Heart left ventricle (tissue), 16 donors: ENCODE measurements at places on chromosomes 2 and 18.

DNA sequence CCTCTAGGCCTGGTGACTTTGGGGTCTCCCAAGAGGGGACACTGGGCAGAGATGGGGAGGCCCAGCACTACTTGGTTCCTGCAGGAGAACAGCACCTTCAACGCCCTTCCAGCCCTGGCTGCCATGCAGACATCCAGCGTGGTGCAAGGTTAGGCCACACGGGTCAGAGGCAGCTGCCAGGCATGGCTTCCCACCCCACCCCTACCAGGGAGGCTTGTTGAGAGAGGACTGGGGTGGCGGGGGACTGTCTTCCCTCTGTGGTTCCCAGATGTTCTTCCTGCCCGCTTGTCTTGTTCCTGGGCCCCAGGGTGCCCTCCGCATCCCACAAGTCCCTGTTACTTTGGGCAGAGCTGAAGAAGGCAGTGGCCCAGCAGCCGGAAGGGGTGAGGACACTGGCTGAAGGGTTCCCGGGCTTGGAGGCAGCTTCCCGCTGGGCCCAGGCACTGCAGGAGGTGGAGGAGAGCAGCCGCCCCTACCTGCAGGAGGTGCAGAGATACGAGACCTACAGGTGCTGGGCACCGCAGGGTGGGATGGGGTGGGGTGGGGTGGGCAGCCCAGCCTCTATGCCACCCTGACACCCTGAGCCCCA lies 4.5 kb downstream of the PROM2 start:
- DNase-seq: no peak

DNA sequence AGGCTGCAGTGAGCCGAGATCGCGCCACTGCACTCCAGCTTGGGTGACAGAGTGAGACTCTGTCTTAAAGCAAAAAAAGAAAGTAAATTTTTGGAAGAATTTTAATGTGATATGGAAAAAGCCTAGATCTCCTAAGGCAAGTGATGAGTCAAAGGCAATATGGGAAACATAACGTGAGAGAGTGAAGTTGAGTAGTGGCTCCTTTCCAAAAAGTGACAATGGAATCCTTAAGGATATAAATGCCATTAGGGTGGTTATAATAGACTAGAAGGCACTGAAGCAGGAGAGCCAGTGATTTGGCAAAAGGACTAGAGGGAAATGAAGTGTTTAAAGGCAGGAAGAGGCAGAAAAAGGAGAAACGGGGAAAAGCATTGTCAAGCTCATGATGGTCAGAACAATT lies 25.6 kb downstream of the ARHGAP28 start:
- no peak for DNase-seq

DNA sequence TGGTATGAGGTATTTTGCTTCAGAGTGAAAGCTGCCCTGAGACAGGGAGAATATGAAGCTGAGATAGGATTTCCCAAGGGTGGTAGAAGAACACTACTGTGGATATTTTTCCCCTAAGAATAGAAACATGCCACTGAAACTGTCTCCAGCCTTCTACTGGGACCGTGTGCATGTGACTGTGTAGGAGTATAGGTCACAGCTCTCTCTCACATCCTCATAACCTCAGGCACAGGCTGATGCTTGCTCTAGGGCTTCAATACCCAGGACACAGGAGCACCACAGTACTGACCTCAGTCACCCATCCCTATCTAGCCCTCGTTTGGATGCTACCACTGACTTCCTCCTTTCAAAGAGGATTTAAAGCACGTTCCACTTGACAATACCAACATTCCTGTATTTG lies 67.2 kb downstream of the REV1 start:
- no peak for DNase-seq

GRCh38 chr2:69491864-69492263 lies 54.6 kb upstream of the NFU1 start:
- DNase-seq: no peak

GRCh38 chr2:200077210-200077650 lies 121.8 kb downstream of the MAIP1 start:
- no peak for DNase-seq

- DNase-seq: no peak
These were observed 4.5 kb downstream of the GPR39 start for GRCh38 chr2:132420816-132421805.

DNA sequence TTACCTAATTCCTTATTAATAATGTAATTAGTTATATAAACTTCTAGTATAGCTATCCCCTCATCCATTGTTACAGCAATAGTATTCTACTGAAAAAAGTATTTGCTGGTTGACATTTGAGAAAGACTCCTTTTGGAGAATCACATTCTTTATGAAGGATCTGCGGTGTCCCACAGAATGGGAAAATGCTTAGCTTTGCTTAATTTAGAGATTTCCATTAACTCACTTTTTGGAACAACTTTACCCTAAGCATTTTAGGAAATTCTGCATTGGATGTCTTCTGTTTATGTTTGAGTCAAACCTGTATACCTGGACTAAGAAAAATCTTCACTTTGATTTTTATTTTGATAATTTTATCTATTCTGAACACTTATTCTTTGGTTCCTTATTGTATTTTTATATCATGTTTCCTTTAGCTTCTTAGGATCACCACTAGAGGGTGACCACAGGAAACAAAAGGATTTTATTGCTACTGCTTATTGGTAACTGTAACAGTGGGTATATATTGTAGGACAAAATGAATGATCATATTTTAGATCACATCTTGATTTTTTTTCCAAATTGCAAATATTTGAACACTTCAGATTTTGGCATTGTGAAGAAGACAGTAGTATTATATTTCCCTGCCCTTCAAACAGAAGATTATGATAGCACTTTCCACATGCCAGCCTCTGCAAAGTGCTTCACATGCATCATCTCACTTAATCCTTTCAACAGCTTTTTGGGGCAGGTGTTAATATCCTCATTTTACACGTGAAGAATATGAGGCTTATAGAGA lies 79.6 kb downstream of the MIB1 start:
- DNase-seq: no peak

DNA sequence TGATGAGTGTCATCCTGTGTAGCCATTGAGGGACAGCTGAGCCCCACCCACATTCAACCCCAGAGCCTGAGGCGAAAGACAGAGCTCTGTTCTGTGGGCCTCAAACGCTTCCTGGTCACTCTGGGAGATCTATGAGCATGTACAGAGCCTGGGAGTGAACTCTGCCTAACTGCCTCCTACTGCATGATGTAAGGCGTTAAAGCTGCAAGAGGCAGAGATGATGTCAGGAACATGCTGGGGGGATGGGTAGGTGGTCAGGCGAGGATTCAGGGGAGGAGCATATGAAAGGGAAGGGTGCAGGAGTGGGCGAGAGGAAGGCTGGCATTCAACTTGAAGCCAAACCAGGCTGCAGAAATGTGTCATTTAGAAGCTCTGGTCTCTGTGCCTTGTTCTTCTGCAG lies 181.0 kb downstream of the TFCP2L1 start:
- DNase-seq: no peak

GRCh38 chr2:235834781-235835180 lies 333.4 kb downstream of the GBX2 start:
- no peak for DNase-seq

- DNase-seq: no peak
These were observed 1076.5 kb upstream of the ZEB2 start for GRCh38 chr2:145596416-145596815.

DNA sequence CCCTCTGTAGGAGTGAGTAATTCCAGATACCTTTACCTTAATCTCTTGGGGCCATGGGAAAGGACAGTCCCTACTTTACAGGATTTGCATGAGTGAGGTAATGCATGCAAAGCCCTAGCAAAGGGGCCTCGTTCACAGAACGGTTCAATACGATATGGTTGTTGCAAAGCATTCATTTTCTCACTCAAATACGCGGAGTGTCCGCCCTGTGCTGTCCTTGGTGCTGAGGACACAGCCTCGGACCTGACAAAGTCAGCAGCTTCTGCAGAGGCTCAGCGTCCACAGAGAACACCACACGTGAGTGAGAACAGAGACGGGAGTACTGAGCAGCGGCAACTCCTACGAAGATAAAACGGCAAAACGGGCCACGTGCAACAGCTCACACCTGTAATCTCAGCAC lies 125.7 kb downstream of the EIPR1 start:
- no peak for DNase-seq

- no peak for DNase-seq
These were observed 151.9 kb downstream of the ATP9B start for GRCh38 chr18:79221136-79221535.

- no peak for DNase-seq
These were observed 85.2 kb upstream of the POU3F3 start for GRCh38 chr2:104768694-104769093.

DNA sequence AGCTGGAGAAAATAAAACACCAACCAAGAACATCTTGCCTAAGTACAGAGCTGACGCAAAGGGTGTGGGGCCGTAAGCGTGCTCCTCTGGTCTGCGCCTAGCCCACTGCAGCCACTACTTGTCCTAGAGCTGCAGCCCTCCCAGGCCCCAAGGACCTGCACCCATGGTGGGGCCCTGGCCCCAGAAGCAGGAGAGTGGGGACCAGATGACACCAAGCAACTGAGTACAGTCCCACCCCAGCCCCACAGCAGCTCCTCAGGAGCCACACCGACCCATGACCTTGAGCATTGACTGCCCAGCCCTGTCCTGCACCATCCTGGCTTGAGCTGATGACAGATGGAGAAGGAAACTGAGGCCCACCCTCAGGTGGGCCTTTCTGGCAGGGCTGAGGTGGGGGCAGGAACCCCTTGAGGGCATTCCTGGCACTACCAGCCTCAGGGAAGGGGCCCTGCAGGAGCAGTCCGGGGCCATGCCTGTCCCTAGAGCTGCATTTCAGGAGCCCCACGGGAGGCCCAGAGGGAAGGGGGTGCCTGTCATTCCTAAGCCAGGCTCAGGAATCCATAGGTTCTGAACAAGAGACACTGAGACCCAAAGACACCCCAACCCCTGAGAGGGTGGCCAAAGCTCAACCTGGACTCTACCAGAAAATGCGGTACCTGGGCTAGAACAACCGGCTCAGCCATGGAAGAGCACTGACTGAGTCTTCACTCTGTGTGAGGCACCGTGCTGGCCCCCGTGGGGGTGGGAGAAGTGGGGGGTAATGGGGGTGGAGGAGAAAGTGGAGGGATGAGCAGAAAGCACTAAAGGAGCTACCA lies 4.9 kb downstream of the KIF1A start:
- DNase-seq: no peak

DNA sequence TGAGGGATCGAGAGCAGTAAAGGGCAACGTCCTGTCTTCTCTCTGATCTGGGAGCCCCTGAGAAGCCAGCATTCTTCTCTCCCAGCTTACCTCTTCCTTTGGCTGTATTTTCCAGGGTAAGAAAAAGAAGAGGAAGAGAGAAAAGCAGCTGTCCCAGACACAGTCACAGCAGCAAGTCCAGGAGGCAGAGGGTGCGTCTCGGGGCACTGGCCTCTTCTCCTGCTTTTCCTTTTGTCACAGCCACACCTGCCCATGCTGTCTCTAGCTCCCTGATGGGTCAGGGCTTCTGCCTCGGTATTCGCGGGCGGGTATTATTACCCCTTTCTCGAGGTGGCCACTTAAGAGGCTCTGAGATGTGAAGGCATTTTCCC lies 20.3 kb downstream of the TGOLN2 start:
- no peak for DNase-seq

GRCh38 chr2:228352048-228352447 lies 170.6 kb upstream of the SPHKAP start:
- DNase-seq: no peak

- peak; percentile 88 for DNase-seq
These were observed 102.4 kb downstream of the TRIB2 start for GRCh38 chr2:12819103-12819475.

DNA sequence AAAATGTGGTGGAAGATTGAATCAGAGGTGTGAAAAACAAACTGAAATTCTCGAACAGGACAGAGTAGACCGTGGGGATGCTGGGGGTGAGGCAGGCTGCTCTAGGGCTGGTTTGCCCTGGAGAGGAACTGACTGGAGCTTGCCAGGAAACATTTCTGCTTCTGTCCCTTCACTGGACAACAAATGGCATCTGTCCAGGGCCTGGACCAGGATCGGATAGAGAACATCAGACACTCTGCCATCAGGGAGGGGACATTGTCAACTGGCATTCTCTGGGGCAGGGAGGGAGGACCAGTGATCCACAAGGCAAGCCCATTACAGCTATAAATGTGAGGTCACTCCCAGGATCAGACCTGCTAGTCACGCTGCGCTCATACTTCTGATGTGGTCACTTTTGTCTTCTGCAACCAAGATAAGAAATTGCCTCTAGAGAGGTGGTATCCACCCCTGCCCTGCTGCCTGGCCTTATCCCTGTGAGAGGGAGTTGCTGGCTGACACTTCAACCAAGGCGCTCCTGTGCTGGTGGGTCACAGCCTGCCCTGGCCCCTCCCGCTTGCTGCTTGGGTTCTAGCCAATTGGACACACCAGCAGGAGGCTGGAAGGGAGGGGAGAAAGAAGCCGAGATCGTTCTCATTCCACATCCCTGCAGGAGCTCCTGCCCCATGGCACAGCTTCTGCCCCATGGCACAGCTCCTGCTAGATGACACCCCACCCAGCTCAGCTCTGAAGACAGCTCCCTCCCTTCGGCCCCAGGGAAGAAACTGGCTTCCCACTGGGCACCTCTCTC lies 8.7 kb downstream of the NPPC start:
- peak; percentile 56 for DNase-seq

- DNase-seq: no peak
These were observed 237.3 kb downstream of the GALR1 start for GRCh38 chr18:77486985-77487384.

GRCh38 chr2:188023035-188023434 lies 268.6 kb upstream of the GULP1 start:
- no peak for DNase-seq

- no peak for DNase-seq
These were observed 184.4 kb upstream of the SESTD1 start for GRCh38 chr2:179449010-179449409.

DNA sequence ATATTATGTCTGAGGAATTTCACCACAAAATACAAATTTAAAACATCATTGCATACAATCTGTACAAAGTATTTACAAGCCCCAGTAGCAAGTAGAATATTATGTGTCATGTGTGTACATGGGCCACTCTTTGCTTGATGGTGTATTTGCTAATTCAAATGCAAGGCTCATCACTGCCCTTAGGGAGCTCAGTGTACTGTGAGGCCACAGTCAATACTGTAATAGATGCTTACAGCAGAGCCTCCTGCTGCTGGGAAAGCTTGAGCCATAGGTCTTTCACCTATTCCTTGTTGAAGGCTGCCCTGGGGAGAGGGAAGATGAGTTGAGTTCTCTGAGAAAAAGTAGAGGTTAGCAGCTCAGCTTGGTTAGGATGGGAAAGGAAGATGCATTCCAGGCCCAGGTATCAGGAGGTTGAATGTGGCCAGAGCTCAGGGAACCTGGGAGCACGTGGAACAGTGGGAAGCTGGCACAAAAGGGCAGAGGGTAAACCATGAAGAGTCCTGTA lies 189.6 kb downstream of the LRP1B start:
- DNase-seq: no peak
